Right lobe of liver (tissue), 6 donors: ENCODE measurements at places on chromosomes 3 and 15.

- DNase-seq = no peak
Observed at GRCh38 chr15:29910068-29910467, 87.8 kb upstream of the TJP1 start.

- no peak for DNase-seq
Observed at GRCh38 chr3:47323431-47324277, 40.9 kb downstream of the KLHL18 start.

DNA sequence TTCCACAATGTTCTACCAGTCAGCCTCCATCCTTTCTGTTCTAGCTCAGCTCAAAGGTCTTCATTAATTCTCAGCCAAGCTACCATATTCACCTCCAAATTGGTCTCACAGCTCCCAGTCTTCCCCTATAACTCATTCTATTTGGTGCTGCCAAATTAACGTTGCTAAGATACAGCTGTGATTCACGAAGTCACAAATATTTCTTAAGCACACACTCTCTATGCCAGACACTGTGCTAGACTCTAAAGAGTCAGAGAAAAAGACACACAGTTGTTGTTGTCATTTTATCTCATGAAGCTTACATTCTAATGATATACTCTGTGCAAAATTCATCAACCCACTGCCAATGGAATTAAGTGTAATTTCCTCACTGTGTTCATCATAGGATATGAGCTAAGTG lies 102.8 kb downstream of the FRMD5 start:
- DNase-seq = no peak

DNA sequence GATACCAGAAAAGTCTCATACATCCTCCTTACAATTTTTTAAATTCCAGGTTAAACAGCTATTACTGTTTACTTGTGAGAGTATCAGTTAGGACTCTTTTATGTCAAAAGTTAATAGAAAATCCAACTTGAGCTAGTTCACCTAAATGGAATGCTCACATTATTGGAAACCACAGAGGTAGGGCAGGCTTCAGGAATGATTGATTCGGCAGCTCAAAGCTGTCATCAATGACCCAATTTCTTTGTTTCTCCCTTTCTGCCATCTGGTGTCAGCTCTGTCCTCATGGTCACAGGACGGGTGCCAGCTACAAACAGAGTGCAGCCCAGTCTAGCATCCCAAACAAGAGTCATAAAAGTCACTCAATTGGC lies 32.2 kb downstream of the CFAP20DC start:
- DNase-seq = peak; percentile 80

DNA sequence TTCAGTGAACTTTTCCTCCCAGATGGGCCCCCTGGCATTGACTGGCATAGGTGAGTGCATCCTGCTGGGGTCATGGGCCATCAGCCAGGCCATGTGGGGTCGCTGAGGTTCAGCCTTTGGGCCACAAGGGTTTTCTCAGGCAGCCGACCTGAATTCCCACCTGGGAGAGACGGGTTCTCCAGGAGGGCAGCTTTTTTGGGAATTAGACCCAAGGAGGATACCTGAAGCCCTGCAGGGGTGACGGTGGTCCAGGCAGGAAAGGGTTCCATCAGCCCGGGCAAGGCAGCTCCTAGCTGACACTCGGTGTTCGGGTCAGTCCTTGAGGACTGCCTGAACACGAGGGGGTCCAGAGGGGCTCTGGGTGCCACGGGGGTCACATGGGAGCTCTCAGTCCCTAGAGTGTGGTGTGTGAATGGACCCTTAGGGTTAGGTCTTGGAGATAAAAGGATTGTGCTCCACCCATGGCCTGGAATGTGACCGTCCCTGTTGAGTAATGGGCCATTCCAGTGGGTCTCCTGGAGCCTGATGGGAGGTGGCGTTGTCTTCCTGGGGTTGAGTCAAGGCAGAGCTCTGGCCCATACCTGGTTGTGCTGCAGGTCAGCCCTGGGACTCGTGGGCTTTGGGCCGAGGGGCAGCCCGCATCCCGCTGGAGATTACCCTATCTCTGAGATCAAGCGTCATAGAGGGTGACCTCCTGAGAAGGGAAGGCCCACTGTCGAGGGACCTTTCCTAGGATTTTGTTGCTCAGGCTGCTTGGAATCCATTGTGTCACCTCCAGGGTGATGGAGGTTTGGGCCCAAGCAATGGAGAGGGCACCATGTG lies 192.8 kb downstream of the UBE3A start:
- DNase-seq = peak; percentile 23

GRCh38 chr15:25342629-25343028 lies 96.2 kb downstream of the UBE3A start:
- no peak for DNase-seq

DNA sequence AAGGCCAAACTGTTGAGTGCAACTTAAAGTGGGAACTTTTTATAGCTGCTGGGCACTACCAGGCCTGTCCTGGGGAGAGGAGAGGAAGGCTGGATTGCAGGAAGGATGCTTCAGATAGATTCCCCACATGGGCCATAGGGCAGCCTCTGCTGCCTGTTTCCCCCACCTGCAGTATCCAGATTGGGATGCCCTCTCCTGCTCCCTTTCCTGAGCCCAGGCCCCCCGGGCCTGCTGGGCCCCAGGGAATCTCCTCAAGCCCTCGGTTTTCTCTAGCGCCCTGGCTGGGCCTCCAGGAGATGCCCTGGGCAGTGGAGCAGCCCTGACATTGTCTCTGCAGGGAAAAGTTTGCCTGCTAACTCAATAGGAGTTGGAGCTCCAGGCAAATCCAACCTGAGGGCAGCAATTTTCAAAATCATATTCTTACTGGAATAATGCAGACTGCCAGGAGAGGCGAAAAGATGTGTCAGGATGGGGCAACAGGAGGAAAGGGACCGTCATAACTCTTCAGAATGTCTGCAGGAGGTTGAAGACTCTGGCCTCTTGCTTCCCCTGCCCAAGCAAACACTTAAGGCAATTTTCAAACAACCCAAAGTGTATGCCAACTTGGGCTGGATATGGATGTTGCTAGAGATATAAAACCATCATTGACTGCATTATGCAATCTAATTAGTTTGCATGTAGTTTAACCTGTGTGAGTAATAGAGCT lies 4.4 kb downstream of the NR2F2 start:
- no peak for DNase-seq

- DNase-seq = no peak
Observed at GRCh38 chr3:11791339-11792200, 55.1 kb downstream of the TAMM41 start.

- DNase-seq = no peak
Observed at GRCh38 chr3:145807990-145808389, 353.0 kb downstream of the PLOD2 start.

- DNase-seq = peak; percentile 74
Observed at GRCh38 chr3:46856576-46857471, 6.4 kb downstream of the MYL3 start.

DNA sequence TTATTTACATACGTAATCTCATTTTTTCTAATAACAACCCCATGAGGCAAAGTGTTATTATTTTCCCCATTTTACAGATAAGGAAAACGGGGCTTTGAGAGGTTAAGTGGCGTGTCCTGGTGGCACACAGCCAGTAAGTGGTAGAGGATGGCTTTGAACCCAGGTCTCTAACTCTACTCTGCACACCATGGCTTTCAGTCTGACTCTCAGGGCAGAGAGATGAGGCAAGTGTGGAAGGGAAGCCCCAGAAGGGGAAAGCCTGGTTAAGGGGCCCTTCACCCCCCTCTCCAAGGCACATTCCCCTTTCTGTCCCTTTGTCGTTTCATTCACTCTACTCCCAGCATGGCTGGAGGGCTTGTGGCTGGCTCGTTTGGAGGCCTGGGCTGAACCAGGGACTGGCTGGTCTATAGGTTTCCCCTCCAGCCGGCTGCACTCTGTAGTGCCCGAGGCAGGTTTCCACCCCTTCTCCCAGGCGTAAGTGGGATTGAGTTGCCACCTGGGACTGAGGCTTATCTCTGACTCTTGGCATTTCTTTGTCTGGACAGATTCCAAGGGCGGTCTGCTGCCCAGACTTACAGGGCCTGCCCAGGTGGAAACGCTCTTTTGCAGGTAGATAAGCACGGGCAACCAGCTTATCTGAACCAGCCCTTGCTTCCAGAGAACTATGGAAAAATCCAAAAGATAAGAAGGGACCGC lies 12.1 kb downstream of the SEMA4B start:
- DNase-seq = no peak

- DNase-seq = no peak
Observed at GRCh38 chr3:46972396-46972795, 4.1 kb downstream of the CCDC12 start.

GRCh38 chr3:134619884-134620445 lies 30.9 kb downstream of the KY start:
- DNase-seq = no peak

DNA sequence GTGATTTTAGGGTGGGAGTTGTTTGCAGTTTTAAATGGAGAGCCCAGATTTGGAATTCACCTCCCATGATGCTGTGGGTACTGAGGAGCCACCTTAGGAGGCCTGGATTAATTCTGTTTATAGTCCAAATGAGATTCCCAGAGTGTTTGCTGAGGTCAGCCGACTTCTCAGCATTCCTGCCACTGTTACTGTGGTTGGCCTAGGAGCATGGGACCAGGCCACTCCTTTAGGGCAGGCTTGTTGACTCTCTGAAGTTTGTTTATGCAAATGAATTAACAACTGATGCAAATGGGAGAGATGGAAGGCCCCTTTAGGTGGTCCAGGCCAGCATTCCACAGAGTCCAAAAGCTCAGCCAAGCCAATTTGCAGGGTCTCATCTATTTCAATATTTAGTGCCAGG lies 46.1 kb downstream of the CACNA2D3 start:
- no peak for DNase-seq

DNA sequence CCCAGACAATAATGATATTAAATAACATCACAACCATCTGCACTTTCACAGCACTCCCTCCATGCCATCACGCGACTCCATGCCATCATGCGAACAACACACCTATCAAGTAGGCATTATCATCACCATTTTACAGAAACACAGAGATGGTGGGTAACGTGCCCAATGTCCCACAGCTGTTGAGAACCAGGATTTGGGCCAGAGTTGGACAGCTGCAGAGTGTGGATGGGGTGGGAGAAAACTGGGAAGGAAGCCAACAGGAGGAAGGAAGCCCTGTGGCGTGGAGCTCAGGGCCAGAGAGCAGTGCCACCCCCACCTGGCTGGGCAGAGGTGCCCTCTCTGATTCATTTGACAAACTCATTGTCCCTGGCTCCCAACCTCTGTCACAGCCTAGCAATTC lies 29.0 kb downstream of the RBPMS2 start:
- DNase-seq = no peak

GRCh38 chr15:34610354-34610753 lies 26.9 kb upstream of the GOLGA8B start:
- no peak for DNase-seq

- peak; percentile 27 for DNase-seq
Observed at GRCh38 chr3:128707928-128708494, 18.0 kb upstream of the RAB7A start.

DNA sequence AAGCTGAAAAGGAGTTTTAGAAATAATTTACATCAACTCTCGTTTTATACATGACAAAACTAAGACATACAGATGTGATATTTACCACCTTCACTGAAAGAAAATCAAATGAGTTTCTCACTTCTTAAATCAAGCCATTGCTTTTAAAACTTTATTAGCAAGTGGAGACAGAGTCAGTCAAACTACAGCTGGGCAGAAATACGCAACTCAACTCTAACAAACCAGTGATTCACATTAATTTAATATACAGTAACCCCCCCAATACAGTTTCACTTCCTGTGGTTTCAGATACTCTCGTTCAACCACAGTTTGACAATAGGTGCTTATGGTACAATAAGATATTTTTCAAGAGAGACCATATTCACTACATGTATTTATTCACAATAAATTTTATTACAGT lies 477.1 kb downstream of the MAGI1 start:
- DNase-seq = no peak

- DNase-seq = no peak
Observed at GRCh38 chr15:72389231-72389630, 8.9 kb upstream of the TMEM202 start.

GRCh38 chr15:66670762-66671580 lies 31.1 kb upstream of the SMAD6 start:
- DNase-seq = no peak

GRCh38 chr3:159887911-159888310 lies 100.7 kb upstream of the IL12A start:
- DNase-seq = no peak

DNA sequence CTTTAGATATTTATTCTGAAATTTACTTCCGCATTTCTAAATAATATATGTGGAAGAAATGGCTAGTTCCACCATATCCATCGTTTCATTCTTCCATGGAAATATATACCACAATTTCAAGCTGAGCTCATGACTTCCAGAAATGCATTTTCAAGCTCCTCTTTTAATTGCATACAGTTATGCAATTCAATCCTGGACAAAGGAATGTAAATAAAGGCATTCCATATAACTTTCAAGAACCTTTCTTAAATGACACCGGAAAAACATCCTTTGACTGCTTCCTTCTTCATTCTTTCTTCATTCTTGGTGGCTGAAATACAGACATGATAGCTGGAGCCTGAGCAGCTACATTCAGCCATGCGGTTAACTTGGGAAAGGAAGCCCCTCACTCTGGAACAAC lies 185.2 kb upstream of the GADL1 start:
- DNase-seq = no peak

- no peak for DNase-seq
Observed at GRCh38 chr3:72134989-72135451, 350.1 kb upstream of the PROK2 start.

- DNase-seq = no peak
Observed at GRCh38 chr3:151403246-151403645, 18.7 kb upstream of the P2RY12 start.

DNA sequence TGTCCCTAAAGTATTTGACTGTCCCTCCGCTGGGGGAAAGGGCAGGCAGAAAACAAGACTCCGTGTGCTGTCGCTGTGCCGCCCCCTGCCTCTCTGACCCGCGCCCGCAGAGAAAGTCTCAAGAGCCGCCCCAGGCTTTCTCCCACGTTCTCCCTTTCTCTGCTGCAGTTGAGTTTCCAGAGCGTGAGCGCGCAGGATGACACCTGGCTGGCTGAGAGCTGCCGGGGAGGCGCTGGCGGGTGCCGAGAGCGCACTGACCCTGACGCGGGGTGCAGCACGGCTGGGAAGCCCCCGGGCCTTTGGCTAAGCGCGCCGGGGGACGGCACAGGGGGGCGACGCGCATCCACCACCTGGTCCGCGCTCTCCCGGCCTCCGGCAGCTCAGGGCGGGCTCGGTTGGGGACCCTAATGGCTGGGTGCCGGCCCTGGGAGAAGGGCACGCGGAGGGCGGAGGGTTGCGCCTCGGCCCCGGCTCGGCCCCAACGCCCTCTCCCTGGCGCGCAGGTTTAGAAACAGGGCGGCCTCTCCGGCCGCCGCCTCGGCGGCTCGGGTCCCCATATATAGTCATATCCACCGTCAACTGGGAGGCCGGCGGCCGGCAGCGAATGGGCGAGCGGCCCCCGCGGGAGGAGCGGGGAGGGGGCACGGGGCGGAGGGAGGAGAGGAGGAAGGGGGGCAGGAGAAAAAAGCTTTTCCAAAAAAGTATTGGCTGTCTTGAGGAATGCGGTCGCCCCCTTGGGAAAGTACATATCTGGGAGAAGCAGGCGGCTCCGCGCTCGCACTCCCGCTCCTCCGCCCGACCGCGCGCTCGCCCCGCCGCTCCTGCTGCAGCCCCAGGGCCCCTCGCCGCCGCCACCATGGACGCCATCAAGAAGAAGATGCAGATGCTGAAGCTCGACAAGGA lies at the start of gene TPM1:
Gene TPM1, plus strand, starts transcription at position 774 of the 903 bp plus-strand sequence. Its CDS starts 83 bp downstream, at position 857.
- peak; percentile 53 for DNase-seq

GRCh38 chr3:142210144-142210543 lies 15.2 kb downstream of the GK5 start:
- DNase-seq = no peak
